ENCODE measurements at places on chromosomes 3 and 15.

DNA sequence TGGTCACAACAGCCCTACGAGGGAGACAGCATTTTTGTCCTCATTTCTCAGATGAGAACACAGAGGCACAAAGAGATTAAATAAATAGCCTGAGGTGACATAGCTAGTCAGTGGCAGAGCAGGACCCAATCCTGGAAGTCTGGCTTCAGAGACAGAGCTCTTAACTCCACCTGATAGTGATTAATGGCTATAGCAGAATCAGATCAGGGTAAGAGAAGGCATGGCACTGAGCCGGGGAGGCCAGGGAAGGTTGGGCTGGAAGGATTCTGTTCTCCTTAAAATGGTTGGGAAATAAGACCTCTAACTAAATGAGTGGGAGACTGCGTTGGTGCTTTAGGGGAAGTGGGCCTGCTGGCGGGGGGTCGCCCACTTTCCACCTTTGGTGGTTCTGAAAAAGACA, 104.5 kb downstream of the VGLL4 start:
- DNase-seq: no peak

GRCh38 chr15:70376031-70376928, 278.6 kb upstream of the TLE3 start:
- no peak for DNase-seq

GRCh38 chr3:43583481-43583880, 38.3 kb downstream of the ANO10 start:
- DNase-seq: no peak

GRCh38 chr3:37015642-37016041, 22.3 kb downstream of the MLH1 start:
- DNase-seq: no peak

GRCh38 chr3:136110481-136110880, 85.7 kb downstream of the MSL2 start:
- DNase-seq: no peak

- no peak for DNase-seq
These were observed 5.4 kb downstream of the TARS3 start for GRCh38 chr15:101718896-101719295.

All from KBM-7 (cell line).